ENCODE measurements at places on chromosomes 3 and 15.
A peak's percentile ranks its signal among the peaks of the same experiment; 100 is the strongest.

DNA sequence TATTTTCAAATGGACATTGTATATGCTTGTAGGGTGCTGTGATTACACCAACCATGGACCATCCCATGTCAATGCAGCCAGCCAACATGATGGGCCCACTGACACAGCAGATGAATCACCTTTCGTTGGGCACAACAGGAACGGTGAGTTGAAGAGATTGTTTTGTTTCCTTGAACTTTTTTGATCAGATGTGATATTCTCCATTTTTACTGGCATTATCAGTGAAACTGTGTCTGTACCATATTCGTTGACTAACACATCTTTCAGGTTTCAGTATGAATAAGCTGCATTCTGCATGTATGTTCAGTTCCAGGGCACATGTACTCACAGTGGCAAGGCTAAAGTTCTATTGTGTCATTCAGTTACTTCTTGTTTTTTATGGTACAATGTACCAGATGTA, 655.2 kb downstream of the RBMS3 start:
- DNase-seq, result no peak

DNA sequence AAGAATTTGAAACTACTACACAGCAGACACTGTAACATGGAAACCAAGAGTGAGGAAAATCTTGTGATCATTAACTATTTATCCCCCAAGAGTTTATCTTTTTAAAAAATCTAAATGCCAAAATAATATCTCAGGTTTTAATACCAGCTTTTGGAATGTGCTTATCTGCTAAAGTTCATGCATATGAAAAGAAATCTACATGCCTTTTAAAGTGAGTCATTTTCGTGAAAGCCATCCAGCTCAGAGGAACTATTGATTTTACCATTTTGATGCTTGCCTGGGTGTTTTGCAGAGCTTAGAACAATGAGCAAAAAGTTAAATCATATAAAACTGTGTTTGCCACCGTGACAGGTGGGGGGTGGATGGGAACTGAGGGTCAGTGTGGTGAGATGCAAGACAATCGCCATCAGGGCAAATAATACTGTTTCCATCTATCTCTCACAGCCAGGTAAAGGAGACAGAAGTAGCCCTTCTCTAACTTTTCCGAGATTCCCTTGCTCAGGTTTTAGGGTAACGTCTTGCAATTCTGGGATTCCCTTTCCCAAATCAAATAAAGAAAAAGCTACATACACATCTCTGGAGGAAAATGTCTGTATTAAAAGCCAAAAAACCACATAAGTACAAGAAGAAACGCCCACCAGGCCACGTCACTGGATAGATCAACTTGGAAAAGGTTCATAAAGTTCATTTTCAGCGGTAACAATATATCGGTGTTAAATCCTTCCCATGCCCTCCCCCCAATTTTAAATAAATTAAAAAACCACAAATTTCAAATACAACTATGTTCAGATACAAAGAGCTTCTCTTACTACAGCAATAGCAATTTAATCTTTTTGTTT, 2.0 kb downstream of the TMEM158 start:
- DNase-seq, result no peak

DNA sequence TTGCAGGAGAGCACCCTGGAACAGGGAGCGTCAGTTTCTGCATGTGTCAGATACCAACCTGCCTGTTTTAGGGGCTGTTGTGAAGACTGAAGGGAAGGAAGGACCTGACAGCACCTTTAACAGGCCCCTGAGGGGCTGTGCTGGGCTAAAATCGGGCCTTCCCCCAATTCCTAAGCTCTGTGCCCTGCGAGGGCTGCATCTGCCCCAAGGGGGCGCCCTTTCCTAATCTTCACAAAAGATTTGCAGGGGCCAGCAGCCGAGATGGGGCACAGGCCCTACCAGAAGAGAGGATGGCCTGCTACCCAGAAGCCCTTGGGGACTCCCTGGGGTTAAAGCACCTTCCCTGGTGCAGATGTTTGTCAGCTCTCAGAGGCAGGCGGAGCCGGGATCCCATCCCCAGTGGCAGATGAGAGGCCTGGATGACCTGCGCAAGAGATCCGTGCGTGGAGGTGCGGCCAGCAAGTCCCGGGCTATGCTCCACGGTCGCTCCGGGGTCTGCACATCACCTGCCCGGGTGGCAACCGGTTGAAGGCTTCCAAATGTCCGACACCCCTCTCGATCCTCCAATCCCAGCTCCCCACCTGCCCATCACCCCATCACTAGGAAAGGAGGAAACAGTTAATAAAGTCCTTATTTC, 53.6 kb downstream of the RHCG start:
- DNase-seq, result peak; percentile 31

DNA sequence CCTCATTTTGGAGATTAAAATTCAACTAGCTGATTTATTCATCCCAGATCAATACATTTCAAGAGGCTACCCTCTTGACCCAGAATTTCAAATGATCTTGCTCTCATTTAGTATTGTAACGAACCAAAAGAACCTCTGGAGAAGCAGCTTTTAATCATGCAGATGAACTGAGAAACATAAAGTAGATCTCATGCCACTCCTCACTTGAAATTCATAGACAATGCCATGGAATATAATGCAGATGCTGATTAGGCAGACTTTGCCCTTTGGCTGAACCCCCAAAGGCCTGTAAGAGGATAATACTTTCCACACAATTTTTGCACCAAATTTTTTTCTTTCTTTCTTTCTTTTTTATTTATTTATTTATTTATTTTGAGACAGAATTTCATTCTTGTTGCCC, 358.3 kb downstream of the NEK10 start:
- DNase-seq, result no peak

- no peak for DNase-seq
Measured at GRCh38 chr15:42679285-42680141, 57.4 kb downstream of the CDAN1 start.

- no peak for DNase-seq
Measured at GRCh38 chr15:51171634-51171932, 76.9 kb upstream of the TNFAIP8L3 start.

- no peak for DNase-seq
Measured at GRCh38 chr15:62734706-62735105, 307.8 kb upstream of the TPM1 start.

DNA sequence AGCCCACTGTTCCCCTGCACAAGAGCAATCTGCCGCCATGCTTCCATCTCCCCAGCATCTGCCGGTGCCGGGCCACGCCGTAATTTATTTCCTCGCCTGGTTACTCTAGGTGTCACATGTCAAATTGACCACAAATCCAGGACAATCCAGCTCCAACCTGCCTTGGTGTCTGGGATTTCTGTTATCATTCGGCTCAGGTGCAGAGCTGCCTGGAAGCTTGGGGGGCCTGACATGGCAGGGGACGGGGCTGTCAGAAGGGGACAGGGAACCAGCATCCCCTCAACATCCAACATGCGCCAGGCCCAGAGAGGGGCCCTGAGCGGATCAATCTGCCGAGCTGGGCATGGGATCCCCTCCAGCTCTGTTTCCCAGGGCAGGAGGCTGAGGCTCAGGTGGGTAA, 47.9 kb downstream of the HMCES start:
- DNase-seq, result no peak

DNA sequence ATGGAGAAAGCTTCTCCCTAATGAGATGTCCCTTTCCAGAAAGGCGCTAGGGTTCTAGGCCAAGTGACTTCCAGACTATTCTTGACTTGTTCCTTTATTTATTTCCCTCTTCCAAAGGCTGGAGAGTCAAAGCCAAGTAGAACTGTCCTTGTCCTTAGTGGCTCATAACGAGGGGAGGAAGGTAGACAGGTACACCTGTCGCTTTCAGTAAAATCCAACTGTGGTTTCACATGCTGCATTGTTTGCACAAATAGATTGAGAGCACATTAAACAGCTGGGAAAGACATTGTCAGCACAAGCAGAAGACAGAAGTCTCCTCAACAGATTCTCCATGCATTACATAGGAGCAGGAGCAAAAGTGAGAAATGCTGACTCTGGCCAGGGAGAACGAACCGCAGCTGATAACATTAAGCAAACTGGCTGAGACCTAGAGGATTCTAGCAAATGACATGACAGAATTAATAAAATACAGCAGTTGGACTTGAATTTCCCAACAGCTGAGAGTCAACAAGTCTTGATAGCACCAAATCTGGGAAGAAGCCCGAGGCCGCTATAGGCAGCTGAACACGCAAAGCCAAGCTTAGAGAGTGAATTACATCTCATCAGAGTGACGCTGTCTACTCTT, 227.7 kb downstream of the TLE3 start:
- DNase-seq, result no peak

GRCh38 chr3:16236856-16237393, 27.8 kb downstream of the DPH3 start:
- no peak for DNase-seq

GRCh38 chr15:37015035-37015434, 85.3 kb downstream of the MEIS2 start:
- DNase-seq, result no peak

DNA sequence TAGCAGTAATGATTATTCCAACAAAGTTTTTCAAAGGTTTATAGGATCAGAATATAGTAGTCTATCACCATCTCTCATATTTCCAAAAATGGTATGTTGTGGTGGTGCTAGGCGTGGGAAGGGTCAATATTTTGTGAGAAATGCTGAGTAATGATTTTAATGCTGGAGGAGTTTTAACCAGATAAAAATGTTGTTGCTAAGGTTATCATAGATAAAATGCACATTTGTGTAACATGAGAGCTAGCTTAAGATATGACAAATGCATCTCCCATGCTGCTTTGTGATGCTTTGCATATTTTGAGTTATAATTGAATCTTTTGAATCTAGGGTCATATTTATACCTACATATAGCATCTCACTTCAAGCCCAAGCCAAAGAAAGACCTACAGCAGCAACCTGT, 103.9 kb upstream of the ROBO1 start:
- no peak for DNase-seq

GRCh38 chr15:33119865-33120264, 74.6 kb downstream of the FMN1 start:
- DNase-seq, result no peak

- DNase-seq, result no peak
Measured at GRCh38 chr3:129599607-129600006, 6.9 kb downstream of the PLXND1 start.

GRCh38 chr3:41026394-41027177, 172.7 kb upstream of the CTNNB1 start:
- DNase-seq, result no peak

- DNase-seq, result no peak
Measured at GRCh38 chr3:154786724-154787123, 293.4 kb upstream of the MME start.

DNA sequence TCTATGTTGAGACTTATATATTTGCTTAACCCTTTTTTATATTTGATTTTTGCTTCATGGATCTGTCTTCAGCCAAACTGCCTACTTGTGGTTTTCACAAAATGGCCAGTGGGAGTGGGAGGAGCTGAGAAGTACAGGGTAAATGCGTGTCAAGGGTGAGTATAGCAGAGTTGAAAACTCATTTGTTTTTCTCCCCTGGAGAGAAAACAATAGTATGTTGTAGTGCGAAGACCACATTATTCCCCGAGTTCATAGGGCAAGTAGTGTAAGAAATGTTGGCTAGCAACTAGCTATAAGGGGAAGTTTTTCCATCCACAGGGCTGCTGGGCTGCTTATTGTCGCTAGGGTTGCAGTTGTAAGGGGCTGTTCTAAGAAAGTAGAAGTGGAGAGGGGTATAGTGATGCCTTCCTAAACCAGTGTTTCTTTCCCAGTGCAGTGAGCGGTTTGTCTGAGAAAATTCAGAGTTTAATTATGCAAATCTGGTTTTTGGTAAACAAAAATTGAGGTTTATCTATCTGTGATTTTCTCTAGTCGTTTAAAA, 153.8 kb upstream of the AZI2 start:
- no peak for DNase-seq

- no peak for DNase-seq
Measured at GRCh38 chr15:32659340-32660155, 18.0 kb downstream of the SCG5 start.

GRCh38 chr15:52680761-52681160, 1.6 kb upstream of the ATOSA start:
- DNase-seq, result no peak

GRCh38 chr15:85778107-85778776, 16.5 kb downstream of the KLHL25 start:
- no peak for DNase-seq

DNA sequence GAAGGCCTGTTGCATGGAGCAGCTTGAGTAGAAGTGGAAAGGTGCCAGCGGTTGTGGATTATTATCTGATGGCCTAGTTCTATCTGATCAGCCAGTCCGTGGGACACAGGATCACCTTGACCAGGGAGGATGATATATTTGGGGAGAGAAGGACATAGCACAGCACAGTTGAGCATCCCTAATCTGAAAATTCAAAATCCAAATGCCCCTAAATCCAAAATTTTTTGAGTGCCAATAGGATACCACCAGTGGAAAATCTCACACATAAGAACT, 6.0 kb downstream of the CSPG4 start:
- DNase-seq, result no peak

- DNase-seq, result no peak
Measured at GRCh38 chr3:192281207-192281880, 446.0 kb downstream of the FGF12 start.

- no peak for DNase-seq
Measured at GRCh38 chr3:152205097-152205593, 63.6 kb upstream of the MBNL1 start.

- no peak for DNase-seq
Measured at GRCh38 chr15:83498801-83499200, 51.7 kb downstream of the SH3GL3 start.

- DNase-seq, result no peak
Measured at GRCh38 chr15:49315391-49315823, 107.6 kb upstream of the FGF7 start.

- DNase-seq, result no peak
Measured at GRCh38 chr3:46104706-46105105, 77.4 kb upstream of the XCR1 start.

DNA sequence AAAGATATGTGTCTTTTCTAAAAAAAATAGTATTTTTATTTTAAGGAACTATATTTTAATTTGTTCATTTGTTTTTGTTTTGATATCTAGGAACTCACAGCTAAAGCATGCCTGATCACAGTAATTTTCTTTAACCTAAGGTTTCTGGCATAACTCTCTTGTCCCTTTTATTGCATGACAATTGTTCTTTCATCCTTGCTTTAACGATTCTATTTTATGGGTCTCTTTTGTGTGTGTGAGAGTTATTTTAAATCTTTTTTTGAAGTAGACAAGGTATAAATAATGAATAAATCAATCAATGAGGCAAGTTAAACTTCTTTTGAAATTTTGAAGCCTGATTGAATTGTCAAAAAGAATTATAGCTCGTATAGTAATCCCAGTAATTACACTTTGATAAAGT, 747.8 kb upstream of the GOLIM4 start:
- no peak for DNase-seq

DNA sequence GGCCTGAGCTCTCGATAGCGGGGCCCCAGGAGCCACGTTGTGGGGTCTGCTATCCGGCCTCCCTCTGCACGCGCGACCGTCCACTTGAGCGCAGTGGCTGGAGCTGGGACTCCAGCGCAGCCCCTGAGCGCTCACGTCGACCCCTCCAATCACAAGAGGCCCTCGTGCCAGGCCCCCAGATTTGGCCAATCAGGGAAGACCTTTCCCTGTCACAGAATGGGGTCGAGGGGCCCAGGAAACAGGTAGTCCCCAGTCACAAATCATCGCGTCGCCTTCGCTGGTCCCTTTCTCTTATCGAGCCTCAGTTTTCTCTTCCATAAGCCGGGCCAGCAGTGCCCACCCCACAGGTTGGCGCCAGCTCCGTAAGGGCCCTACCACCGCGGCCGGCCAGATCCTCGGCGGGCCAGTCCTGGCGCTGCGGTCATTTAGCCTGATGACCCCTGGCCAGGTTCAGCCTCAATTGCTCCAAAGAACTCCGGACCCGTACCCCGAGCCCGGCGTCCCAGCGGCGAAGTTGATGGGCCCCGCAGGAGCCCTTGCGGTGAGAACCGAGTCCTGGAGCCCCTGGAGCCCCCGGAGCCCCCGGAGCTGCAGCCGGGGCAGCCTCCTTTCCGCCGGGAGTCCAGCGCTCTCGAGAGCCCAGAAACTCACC, 435 bp downstream of the ALDH1L1 start:
- DNase-seq, result no peak
